RWPE2 (cell line): ENCODE measurements at places on chromosomes 12 and 14.

DNA sequence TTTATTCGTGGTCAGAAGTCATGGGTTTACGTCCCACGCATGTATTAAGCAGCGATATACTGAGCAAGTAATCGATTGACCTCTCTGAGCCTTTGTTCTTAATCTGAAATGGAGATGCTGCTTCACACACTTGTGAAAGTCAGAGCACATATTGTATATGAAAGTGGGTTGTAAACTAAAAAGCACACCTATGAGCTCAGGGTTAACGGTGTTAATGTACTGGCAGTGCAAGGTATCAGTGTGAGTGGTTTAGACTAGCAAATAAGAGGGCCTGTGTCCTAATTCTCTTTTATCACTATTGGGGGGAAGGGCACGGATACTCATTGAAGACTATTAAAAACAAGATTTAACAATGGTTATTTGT, 676 bp downstream of the MRPL42 start:
- peak overlapping the region; percentile 46 for H3K27ac ChIP-seq
- H3K36me3 ChIP-seq = peaks cover 41% of the 10 kb centered on the region
- H3K4me3 ChIP-seq = peak overlapping the region; percentile 69

GRCh38 chr14:102675396-102675795, 82.9 kb downstream of the RCOR1 start:
- H3K27me3 ChIP-seq = no peaks in the 10 kb centered on the region
- no peak overlapping the region for H3K4me3 ChIP-seq
- peaks cover 12% of the 10 kb centered on the region for H3K4me1 ChIP-seq
- peaks cover 6% of the 10 kb centered on the region; the same call in 1 of the 2 replicates for H3K36me3 ChIP-seq

- H3K4me3 ChIP-seq = no peak overlapping the region
- peaks cover 17% of the 10 kb centered on the region for H3K4me1 ChIP-seq
- no peaks in the 10 kb centered on the region for H3K36me3 ChIP-seq
- H3K27ac ChIP-seq = no peak overlapping the region
Measured at GRCh38 chr12:18261906-18262305, 588 bp downstream of the PIK3C2G start.

DNA sequence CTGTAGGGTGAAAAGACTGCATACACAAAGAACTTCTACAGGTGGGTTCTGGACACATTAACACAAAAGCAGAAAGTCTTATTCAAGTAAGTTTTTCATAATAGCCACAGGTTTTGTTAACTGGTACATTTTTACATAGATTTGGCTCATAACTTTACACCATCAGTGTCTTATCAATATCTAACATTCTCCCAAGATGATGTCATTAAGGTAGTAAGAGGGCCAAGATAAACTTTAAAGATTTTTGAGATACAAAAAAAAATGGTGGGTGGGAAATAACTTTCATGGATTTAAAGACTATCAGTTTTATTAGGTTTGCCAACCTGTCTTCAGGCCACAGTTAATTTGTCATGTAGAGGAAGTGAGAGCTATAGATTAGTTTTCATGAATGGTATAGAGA, 1.7 kb downstream of the SUPT16H start:
- no peaks in the 10 kb centered on the region for H3K27me3 ChIP-seq
- no peak for DNase-seq
- H3K36me3 ChIP-seq = peaks cover 70% of the 10 kb centered on the region
- H3K27ac ChIP-seq = peak overlapping the region; percentile 74

DNA sequence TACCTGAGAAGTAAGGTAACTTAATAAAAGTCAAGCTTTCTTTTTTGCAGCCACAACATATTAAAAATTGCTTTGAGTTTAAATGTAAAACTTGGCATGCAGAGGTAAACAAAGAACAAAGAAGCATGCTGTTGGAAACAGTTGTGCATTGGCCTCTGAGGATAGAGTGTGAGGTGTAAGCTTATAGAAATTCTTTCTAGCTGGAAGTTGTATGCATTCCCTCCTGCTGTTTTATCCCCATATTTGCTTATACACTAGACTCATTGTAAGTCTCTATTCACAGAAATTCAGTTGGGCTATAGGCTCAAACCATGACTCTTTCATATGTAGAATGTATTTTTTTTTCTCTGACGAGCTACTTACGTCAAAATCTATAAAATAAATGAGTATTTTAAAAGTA, 316.3 kb downstream of the SLC6A15 start:
- H3K4me3 ChIP-seq = no peak overlapping the region
- no peak overlapping the region for H3K27ac ChIP-seq

DNA sequence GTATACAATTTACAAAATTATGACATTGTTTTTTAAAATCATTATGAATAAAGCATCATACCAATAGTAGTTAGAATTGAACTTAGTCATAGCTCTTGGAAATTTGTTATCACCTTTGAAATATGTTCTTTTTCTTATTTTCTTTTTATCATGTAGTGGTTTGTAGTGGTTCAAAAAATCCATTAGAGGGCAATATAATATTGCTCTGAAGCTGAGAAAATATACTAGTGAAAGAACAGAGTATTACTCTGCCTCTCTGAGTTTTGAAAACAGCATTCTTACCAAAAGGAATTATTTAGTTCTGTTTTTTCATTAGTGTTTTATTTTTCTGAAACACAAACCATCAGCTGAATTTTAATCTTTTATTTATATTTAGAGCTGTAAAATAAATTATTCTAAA, 76.2 kb downstream of the PDZRN4 start:
- H3K4me3 ChIP-seq = no peak overlapping the region
- H3K27ac ChIP-seq = no peak overlapping the region
- no peak for DNase-seq
- H3K4me1 ChIP-seq = no peaks in the 10 kb centered on the region
